Activated CD4-positive, CD25-positive, alpha-beta regulatory T cell (primary cell): ENCODE measurements at places on chromosomes 16 and 17.
A peak's percentile ranks its signal among the peaks of the same experiment; 100 is the strongest.

DNA sequence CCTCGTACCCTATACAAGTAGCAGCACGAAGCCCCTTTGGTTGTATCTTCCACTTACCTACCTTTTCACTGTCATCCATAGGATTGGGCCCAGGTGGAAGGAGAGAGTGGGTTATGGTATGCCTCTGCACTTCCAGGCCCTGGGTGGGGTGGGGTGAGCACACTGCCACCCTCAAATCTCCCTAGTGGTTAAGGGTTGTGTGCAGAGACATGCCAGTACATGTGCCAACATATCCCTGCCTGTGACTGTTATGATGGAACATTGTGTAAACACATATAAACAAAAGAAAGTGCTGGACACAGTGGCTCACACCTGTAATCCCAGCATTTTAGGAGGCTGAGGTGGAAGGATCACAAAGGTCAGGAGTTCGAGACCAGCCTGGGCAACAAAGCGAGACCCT, 11.1 kb downstream of the HROB start:
- DNase-seq, result no peak

GRCh38 chr16:17561056-17561455, 90.3 kb upstream of the XYLT1 start:
- no peak for DNase-seq

GRCh38 chr17:57585341-57586195, 159.5 kb downstream of the CCDC182 start:
- no peak for DNase-seq

- DNase-seq, result no peak
These were observed 96.3 kb downstream of the TMEM114 start for GRCh38 chr16:8493972-8494371.

GRCh38 chr16:29653471-29653870, 9.6 kb upstream of the SPN start:
- DNase-seq, result no peak

DNA sequence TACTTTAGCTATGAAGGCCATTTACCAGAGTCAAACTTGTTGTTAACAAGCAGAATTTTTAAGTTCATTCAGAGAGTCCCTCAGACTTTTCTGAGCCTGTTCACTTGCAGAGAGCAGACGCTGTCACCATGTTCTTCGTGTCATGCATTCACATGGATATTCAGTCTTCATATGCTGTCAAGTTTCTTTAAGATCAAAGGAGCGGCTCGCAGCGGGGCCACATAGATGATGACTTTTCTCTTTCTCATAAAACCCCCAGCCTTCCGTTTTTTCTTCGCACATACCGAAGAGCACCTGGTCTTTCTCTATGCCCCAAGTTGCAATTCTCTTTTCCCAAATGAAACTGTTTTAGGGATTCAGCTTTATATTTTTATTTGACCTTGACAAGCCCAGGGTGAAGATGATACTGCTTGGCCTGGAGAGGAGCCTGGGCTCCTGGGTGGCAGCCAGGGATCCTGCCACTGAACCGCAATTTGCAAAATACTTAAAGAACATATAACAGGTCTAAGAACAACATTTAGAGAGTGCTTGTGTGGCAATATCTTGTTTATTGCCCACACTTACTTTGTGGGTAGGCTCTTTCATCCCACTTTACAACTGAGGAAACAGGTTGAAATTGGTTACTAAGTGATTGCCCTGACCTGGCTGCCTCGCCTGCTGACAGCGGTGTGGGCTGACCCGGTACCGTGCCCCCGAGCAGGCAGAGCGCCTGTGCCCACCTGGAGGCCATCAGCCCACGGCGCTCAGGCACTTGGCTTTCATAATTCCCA, 22.9 kb downstream of the SEC14L1 start:
- DNase-seq, result no peak

DNA sequence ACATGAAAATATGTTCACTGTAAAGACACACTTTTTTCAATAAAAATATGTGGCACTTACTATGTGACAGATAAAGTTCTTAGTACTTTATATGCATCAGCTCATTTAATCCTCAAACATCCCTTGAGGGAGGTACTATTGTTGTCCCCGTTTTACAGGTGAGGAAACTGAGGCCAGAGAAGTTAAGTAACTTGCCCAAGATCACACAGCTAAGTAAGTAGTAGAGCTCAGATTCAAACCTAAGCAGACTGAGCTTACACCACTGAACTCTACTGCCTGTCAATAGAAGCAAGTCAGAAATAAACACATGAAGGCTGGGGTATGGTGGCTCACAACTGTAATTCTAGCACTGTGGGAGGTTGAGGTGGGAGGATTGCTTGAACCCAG, 13.9 kb downstream of the CDH3 start:
- no peak for DNase-seq

- no peak for DNase-seq
These were observed 154.8 kb upstream of the TNRC6C start for GRCh38 chr17:77803726-77804125.

DNA sequence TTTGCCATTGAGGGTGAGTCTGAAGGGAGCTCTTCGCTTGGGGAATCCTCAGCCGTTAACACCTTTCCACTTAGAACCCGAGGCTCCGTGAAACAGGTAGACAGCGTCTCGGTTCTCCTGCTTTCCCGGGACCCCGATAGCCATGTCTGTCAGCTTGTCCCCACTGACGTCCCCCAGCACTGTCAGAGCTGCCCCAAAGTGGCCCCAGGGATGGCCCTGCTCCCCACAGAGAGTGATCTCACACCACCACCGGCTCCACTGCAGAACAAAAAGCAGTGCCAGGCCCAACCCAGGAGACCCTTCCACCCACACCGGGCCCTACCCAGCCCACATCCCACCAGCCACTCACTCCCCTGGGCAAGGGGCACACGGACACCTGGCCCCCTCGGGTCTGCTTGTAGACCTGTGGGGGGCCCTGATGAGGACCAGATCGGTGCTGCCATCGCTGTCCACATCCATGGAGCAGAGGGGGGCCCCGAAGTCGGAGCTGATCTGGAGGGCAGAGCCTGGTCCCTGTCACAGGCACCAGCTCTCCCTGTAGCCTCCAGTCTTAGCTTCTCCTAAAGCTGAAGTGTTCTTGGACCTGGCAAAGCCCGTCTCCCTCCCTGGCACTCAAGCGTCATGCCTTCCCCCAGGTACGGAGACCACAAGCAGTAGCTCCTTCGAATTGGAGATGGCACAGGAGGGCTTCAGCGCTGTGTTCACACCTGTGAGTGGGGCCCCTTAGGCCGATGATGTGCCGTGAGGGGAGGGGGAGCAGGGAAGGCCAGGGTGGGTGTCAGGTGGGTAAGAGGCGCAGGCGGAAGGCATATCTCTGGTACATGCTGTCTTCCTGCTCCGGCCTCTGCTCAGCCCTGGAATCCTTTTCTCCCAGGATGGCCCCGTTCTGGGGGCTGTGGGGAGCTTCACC, 6.5 kb downstream of the ITGAX start:
- DNase-seq, result no peak

DNA sequence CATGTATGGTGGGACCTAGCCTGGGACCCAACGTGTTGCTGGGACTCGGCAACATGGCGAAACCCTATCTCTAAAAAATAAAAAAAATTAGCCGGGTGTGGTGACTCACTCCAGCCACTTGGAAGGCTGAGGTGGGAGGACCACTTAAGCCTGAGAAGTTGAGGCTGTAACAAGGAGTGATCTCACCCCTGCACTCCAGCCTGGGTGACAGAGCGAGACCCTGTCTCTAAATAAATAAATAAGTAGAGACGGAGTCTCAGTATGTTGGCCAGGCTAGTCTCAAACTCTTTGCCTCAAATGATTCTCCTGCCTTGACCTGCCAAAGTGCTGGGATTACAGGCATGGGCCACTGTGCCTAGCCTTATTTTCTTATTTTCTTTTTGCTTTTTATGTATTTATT, 10.1 kb upstream of the CNP start:
- no peak for DNase-seq

DNA sequence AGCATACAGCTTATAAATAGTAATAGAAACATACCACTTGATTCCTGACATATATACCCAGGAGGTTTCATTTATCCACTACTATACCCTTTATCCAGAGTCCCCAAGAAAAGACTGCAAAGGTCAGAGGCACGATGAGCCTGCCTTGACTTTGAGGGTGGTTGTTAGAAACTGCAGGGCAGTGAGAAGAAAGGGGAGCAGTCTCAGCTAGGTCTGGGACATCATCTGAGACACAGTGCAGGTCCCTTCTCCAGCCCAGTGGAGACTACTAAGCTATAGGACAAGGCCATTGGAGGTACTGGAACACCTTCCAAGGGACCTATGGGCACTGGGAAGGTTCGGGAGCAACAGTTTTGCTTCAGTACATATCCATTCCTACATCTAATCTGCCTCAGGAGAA, 20.2 kb upstream of the TEKT3 start:
- DNase-seq, result no peak

DNA sequence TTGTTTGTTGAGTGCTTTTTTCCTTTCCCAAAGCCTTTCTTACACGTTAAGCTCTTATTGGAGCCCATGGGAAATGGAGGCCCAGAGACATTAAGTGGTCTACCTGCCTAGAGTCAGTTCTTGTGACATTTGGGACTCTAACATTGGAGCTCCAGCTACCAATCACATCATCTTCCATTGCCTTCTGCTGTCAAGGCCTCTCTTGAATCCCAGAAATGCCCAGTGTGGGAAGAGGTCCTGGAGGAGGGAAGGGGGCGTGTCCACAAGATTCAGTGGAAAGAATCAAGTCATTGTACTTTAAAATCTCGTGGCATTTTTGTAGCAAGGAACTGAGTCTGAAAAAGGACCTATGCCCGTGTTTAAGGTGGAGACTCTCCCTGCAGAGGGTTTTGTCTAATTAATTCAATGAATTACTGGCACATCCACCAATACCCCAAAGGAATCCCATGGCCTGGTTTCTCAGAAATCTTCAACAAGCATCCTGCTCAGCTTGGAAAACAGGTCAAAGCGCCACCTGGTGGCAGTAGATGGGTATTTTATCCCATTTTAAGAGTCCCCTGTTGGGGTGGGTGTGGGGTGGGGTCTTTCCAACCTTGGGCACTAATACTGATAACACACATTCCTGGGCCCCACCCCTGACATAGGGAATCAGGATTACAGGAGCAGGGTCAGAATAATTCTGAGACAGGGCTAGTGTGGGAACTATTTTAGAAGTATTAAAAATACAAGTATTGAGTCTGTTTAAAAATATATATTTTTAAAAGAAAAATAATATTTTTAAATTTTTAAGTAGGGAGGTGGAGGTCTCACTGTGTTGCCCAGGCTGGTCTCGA, 24.6 kb downstream of the GPT2 start:
- peak; percentile 51 for DNase-seq

- no peak for DNase-seq
These were observed 1.8 kb upstream of the TCAP start for GRCh38 chr17:39663340-39663687.

GRCh38 chr16:72987480-72987901, 60.4 kb downstream of the ZFHX3 start:
- no peak for DNase-seq

DNA sequence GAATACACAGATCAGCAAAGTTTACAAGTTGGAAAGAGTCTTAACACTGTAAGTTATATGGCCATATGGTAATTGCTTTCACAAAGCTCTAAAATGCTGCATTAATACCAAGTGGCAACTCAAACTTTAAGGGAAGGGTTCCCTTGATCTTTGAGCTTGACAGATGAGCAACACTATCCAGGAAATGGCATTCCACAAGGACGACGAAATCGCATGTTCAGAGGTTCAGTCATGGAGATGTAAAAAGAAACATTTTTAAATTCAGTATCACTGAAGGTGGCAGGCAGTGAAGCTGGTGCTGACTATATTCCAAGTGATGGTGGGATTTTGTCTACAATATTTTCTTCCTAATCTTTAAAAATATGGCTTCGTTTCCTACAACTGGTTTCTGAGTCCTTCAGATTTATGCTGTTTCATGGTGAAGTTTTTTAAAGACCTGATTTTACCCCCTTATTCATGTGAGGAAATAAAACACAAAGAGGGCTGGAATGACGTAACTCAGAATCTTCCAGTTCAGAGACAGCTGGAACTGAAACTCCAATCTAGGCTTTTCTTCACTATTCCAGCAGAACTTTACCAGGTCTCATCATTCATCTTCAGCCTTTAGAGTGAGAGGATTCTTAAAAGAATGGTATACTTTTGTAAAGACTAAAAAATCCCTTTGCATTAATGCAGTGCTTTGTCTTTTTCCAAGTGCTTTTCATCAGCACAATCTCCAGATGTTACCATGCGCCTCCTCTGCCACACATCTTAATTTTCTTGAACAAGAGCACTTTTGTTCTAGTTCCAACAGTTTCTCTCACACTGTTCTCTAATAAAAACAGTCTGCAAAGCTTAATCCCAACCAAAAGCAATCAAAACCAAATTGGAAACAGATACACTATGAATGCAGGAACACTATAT, 20.2 kb downstream of the CHCT1 start:
- DNase-seq, result no peak

GRCh38 chr17:5380491-5381135, 38.8 kb downstream of the NUP88 start:
- no peak for DNase-seq

DNA sequence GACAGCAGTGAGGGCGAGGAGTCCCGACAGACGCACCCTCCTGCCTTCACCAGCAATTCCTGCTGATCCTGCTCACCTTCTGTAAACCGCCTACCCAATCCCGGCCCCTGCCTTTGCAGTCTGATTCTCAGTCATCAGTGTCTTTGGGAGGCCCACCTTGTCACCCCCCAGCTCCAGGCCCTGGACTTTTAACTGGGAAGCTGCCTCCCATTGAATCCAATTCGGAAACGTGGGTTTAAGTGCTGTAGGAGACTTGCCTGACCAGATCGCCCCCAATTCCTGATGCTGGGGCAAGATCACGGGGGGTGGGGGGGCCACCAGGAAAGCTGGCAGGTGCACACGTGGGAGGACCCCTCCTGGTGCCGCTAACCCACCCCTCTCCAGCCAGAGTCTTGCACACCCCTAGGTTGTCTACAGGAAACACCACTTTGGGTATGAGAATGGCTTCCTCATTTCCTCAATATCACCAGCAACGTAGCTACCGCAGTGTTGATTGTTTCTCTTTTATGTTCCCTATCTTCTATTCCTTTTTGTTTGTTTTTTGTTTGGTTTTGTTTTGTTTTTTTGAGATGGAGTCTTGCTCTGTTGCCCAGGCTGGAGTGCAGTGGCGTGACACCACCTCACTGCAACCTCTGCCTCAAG, 46.6 kb upstream of the CMIP start:
- no peak for DNase-seq

- no peak for DNase-seq
These were observed 40.1 kb downstream of the CLEC16A start for GRCh38 chr16:10984509-10984908.

DNA sequence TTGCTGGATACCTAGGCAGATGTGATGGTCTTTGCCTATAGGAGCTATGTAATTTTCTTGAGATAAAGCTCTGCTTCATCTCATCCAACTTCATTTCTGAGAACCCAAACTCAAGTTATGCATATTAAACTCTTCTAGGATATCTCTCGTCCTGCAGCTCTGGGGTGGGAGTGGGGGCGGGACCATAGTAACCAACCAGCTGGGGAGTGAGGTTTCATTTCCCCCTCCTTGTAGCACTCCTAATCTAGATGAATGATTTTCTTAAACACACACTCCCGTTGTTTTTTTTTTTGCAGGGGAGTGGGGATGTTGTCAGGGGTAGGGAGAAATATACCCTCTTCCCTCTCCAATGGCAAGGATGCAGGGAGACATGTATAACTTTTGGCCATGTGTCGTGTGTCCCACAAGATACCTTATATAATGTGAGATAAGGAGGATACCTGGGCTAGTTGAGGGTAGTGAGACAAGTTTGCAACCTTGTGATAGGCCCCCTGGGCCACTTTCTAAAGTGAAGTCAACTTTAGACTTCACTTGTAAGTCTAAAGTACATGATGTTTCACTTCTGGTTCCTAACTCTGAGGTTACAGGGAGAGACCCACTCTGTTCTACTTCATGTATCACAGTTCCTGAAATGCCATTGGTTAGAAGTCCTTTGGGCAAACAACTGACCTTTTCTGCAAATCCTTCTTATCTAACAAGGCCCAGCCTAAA, 10.5 kb upstream of the HEATR6 start:
- DNase-seq, result no peak
